ENCODE measurements at places on chromosomes 3 and 15.

- DNase-seq = no peak
Measured at GRCh38 chr3:79247725-79248043, 520.1 kb downstream of the ROBO1 start.

- no peak for DNase-seq
Measured at GRCh38 chr3:197027896-197028727, 1.5 kb downstream of the MELTF start.

DNA sequence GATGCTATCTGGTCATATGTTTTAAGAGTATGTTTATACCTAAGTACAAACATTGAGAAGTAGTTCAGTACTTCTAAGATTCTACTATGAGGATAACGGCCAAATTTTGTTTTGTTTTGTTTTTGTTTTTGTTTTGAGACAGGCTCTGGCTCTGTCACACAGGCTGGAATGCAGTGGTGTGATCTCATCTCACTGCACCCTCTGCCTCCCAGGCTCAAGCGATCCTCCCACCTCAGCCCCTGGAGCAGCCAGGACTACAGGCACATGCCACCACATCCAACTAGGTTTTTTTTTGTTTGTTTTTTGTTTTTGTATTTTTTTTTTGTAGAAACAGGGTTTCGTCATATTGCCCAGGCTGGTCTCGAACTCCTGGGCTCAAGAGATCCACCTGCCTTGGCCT lies 47.5 kb upstream of the RPS17 start:
- DNase-seq = no peak

GRCh38 chr3:123296836-123297626 lies 95.3 kb downstream of the SEC22A start:
- DNase-seq = no peak

DNA sequence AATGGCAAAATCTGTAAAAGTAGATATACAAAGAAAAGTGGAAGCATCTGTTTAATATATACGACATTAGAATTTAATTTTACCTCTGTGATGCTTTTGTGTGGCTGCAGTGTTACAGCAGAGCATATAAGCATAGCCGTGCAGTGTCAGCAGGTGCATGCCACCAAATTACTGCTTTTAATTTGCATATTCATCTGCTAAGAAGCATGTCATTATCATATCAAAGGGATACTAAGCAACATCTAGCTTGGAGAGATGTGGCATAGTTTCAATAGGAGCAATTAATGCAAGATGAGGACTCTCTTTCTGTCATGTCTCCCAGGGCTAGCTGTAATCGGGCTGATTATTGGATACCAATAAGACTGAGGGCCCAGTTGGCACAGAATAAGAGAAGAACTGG lies 214.4 kb upstream of the SOX2 start:
- DNase-seq = no peak

DNA sequence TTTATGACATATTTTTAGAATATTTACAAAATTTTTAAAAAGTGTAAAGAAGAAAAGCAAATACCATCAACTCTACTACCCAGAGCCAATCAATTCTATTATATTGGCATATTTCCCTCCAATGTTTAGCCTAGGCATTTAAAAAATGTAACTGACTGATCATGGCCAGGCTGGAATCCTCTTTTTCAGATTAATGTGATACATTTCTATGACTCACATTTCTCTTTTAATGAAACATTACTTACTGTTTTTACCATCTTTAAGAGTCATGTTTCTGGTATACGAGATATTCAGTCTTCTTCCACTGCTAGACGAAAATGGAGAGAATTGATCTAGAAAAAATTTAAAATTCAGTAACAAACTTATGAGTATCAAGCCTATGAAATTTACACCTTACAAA lies 53.4 kb upstream of the DCUN1D1 start:
- no peak for DNase-seq
